ENCODE measurements at places on chromosomes 5 and 9.

DNA sequence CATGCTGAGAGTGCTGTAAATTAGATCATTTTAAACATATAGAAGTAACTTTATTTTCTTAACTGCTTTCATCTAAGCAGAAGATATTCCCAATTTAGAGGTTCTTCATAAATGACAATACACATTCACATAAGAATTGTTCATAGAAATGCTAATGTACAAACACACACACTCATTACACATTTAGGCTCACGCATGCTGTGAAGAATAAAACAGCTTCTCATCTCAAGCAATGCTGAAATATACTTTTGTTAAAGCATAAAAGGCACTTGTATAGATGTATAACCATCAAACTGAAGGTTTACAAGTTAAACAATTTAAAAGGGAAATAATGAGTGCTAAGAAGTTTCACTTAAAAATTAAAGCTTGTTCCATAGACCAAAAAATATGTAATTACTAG is 18.1 kb upstream of the FTMT start:
- DNase-seq: no peak

DNA sequence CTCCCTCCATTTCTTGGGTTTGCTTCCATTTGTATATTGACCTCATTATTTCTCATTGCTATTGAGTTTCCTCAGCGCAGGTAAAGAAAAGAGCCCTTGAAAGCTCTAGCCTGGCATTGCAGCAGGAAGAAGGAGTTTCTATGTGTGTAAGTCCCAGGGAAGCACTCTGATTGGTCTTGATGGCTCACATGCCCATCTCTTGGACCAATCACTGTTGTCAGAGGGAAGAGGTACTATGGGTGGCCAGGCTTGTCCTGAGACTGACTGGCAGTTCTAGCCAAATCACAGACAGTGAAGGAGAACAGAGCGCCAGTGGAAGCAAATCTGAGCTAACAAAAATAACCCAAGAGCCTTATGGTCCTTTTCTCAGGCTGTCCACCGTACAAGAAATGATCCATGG is 219.0 kb downstream of the PAX5 start:
- DNase-seq: no peak

- DNase-seq: no peak
These were observed 305.8 kb downstream of the PDE4D start for GRCh38 chr5:59587489-59588337.

- no peak for DNase-seq
These were observed 126.4 kb downstream of the CRB2 start for GRCh38 chr9:123482295-123482968.

DNA sequence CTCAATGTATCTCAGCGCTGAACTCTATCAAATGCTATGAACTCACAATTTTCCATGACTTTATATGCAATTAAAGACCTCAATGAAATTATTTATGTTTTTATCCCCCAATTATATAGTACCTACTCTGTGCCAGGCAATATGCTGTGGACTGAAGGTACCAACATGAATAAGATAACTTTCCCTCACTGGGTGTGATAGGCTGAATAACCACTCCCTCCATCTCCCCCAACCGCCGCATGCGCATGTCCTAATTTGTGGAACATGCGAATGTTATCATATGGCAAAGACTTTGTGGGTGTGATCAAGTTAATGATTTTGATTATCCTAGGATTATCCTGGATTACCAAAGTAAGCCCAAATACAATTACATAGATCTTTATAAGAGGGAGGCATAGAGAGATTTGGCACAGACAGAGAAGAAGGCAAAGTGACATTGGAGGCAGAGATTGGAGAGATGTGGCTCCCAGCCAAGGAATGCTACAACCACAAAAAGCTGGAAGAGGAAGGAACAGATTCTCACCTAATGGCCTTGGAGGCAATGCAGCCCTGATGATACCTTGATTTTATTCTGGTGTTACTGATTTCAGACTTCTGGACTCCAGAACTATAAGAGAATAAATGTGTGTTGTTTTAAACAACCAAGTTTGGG is 149.1 kb upstream of the VCAN start:
- DNase-seq: no peak

- no peak for DNase-seq
These were observed 360.1 kb downstream of the KDM4C start for GRCh38 chr9:7117676-7118561.

- peak; percentile 73 for DNase-seq
These were observed 194.0 kb downstream of the EFNA5 start for GRCh38 chr5:107476783-107477182.

GRCh38 chr9:91914937-91915336 is 35.1 kb downstream of the ROR2 start:
- no peak for DNase-seq

DNA sequence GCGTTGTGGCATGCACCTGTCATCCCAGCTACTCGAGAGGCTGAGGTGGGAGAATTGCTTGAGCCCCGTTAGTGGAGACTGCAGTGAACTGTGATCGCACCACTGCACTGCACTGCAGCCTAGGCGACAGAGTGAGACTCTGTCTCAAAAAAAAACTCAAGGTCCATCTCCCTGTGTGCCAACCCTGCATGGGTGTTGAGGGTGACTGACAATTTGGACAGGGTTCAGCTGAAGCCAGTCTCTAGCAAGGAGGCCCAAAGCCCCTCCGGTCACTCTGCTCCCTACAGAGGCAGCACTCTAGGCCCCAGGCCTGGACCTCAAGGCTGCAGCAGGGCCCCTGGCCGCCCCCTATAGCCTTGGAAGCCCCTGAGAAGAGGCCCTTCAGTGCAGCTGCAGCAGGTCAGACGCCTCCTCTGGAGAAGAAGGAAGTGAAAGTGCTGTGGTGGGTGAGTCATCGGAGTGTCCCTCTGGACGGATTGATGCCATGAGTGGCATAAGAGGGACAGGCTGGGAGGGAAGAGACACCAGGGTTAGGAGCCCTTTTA is 39.2 kb upstream of the NEK6 start:
- DNase-seq: peak; percentile 83

GRCh38 chr9:22107202-22108045 is 98.3 kb upstream of the CDKN2B start:
- no peak for DNase-seq

DNA sequence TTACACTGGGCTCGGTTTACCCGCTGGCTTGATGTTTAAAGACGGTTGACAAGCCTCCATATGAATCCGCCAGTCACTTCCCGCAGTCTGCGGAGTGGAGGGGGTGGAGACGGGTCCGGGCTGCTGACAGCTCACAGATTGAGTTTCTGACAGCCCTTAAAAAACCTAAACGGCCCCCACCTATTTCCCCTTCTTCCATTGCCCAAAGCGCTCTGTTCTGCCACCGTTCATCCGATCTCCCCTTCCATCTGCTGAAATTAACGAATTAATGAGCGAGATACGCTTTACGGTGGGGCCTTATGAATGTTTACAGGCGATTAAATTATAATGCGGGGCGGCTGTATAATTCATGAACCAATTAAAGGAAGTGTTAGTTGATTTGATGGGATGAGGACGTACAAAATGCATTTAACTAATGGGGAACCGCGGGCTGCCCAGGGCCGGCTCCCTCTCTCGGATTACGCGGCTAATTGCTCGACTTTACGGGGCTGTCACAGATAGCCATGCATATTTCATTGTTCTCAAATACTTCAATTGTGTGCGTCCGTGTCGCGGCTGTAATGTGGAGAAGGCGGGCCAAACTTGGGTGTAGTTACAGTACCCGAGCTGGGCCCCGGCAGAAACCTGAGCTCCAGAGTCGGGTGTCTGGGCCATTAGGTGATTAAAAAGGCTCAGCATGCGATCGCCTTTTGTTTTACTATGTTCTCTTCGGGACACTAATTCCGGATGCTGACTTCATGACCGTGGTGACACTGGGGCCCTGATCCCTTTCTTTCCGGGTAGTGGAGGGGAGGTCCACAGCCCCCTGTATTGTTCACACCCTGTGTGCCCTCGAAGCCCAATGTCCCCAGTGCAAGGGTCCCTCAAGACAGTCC is 74.9 kb downstream of the GTF3C4 start:
- DNase-seq: no peak

DNA sequence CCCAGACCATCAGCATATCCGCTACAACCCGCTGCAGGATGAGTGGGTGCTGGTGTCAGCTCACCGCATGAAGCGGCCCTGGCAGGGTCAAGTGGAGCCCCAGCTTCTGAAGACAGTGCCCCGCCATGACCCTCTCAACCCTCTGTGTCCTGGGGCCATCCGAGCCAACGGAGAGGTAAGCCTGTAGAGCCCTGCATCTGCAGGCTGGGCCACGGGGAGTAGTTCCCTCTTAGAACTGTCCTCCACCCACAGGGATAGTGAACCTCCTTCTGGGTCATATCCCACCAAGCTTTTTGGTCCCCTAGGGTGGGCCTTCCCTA is 569 bp downstream of the GALT start:
- no peak for DNase-seq

DNA sequence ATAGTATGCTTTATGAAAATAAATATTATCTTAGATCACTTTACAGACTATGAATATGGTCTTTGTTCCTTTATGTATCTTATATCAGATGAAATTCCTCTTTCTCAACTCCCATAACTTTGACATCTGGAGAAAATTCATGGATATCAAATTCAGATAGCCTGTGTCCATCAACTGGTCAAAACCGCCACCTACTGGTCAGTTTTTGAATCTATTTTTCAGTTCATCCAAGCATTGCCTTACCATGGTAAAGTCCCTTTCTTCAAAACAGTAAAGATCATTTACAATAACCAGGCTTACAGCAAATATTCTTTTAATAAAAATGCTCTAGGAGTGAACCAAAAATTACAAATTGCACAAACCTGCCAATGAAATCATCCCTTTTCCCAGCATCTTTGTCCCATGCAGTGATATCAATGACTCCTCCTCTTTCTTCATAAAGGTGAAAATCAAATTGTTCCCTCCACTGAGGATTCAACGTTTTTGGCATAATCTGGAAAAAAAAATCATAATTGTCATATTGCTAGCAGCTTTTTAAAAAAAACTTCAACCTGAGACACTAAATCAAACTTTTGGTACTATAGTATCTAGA is 290.5 kb downstream of the SLF1 start:
- no peak for DNase-seq

DNA sequence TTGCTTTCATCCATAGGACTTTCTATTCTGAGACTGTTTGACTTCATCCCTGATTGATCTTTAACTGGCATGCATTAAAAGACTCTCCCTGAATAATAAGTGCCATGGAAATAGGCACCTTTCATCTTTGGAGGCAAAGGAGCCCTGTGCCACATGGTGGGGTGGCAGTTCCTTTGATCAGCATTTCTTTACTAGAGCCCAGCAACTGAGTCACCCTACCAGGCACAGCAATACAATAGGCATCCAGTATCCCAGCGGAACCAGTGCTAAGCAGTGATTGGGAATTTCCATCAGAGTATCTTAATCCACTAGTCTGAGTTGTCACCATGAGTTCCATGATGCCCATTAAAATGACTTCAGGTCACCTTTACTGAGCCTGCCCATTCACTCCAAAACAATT is 476.1 kb upstream of the MPDZ start:
- no peak for DNase-seq

- no peak for DNase-seq
These were observed 43.8 kb downstream of the PRKACG start for GRCh38 chr9:68970151-68970550.

DNA sequence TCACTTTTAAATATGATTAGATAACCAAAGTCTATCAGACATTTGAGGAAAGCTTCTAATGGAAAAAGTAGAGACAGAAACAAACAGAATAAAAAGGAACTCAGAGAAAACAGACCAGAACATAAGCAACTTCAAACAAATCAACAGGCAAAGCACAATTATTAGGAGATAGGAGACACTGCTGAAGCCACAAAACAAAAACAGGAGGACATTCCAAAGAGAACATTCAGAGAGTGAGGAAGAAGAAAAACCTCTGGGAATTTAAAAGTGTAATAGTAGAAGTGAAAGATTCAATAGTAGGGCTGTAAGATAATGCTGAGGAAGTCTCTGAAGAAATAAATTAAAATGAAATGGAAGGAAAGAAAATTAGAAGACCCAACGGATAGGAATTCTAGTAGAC is 83.2 kb upstream of the TBCA start:
- no peak for DNase-seq

GRCh38 chr9:76374783-76375559 is 19.3 kb downstream of the RFK start:
- no peak for DNase-seq

DNA sequence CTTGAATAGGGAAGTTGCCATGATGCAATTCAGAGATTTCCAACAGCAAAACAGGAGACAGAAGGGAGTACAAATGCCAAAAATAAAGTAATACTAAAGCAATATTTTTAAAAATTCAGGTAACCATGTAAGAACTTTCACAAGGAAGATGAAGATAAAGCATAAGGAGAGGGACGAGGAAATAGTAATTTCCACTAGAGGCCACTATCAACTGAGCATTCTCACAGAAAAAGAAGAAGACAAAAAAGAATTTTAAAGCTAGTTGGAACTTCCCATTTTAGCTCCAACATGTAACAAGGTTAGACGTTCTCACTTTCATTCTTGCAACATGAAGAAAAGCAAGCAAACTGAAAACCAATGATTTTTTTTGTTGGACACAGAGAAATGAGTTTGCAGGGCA is 779.9 kb upstream of the CDH6 start:
- no peak for DNase-seq

GRCh38 chr9:72675586-72675985 is 154.2 kb downstream of the TMC1 start:
- no peak for DNase-seq

GRCh38 chr5:58794875-58795274 is 212.0 kb downstream of the RAB3C start:
- no peak for DNase-seq

GRCh38 chr9:98136489-98136888 is 17.5 kb upstream of the TRIM14 start:
- DNase-seq: no peak
